ENCODE measurements at places on chromosomes 13 and 19. TPM values are rescaled to one million over a fixed set of nuclear protein-coding genes. Genes with fewer than 3 reads are reported as not detected.

DNA sequence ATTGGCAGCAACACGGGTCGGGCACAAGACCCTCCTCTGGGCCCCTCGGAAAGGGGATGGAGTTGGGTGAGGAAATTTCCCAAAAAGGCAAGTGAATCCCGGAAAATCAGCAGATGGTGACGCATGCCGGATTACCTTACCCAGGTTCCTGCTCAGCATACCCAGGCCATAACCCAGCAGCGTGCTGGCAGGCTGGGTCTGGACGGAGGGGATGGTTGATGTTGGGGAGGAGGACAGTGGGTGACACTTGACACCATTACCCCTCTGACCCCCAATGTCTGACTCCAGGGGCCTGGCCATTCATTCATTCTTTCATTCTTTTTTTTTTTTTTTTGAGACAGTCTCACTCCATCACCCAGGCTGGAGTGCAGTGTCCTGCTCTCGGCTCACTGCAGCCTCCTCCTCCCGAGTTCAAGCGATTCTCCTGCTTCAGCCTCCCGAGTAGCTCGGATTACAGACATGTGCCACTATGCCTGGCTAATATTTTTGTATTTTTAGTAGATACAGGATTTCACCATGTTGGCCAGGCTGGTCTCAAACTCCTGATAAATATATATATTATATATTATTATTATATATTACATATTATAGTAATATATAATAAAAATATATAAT lies 799 bp downstream of the PVR start:
- no peak for DNase-seq

- no peak for DNase-seq
These were observed 5.2 kb downstream of the FAAP24 start for GRCh38 chr19:32977280-32977679.

The ZNF491 gene
- total RNA-seq: 4.2 TPM

DNA sequence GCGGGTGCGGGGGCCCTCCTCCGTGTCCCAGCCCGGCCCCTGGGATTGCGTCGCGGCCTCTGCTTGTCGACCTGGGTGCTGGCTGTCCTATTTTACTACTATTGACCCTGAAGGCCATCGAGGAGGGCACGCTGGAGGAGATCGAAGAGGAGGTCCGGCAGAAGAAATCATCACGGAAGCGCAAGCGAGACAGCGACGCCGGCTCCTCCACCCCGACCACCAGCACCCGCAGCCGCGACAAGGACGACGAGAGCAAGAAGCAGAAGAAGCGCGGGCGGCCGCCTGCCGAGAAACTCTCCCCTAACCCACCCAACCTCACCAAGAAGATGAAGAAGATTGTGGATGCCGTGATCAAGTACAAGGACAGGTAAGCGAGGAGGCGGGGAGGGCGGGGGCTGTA lies 48.1 kb upstream of the LDLR start:
- DNase-seq: no peak

GRCh38 chr13:111389621-111390521 lies 69.4 kb downstream of the TEX29 start:
- no peak for DNase-seq

DNA sequence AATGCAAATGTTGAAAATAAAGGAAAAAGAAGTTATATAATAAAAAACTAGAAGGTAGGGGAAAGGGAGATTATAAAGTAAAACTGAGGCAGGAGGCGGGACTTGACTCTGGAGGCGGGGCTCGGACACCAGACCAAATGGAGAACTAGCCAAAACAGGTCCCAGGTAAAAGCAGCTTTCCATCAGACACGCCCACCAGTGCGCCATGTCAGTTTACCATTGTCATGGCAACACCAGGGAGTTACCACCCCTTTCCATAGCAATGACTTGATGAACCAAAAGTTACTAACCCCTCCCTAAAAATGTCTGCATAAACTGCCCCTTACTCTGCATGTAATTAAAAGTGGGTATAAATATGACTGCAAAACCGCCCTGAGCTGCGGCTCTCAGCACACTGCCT lies 70.9 kb downstream of the PEPD start:
- DNase-seq: no peak

Measured in esophagus muscularis mucosa (tissue), 4 donors.